ENCODE measurements at places on chromosomes 3 and 15.

- no peak for DNase-seq
Observed at GRCh38 chr3:38641461-38642110, 7.9 kb downstream of the SCN5A start.

- DNase-seq = no peak
Observed at GRCh38 chr15:90076716-90077115, 25.6 kb downstream of the IDH2 start.

DNA sequence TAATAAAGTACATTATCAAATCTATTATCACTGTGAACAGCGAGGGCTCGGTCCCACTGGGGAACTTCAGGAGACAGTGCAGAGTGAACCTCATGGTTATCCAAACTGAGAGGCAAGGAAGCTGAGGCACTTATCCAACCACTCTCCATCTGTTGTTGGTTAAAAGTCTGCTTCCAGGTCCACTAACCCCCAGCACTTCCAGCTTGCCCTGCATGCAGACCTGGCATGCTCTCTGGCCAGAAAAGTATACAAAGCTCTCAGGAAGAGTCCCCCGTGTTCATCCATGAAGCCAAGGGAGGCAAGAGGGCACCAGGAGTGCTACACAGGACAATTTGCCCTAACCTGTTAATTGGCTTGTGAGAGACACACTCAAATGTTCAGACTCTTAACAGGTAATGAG lies 36.0 kb downstream of the FBN1 start:
- no peak for DNase-seq

- no peak for DNase-seq
Observed at GRCh38 chr3:63324621-63325020, 46.5 kb downstream of the SYNPR start.

DNA sequence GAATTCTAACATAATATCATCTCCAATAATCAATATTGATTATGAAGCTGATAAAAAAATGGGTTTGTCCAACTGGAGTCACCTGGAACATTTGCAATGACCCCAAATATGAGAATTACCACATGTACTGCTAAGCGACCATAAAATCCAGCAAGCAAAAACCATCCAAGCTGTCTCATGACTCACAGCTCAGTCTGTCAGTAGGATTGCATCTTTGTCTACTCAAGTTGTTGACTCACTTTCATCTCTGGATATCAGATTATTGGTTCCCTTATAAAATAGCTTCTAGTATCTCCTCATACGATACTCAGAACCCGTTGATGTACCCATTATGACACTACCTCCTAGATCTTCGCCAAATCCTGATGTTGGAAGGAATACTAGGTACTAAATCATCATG lies 209.8 kb upstream of the ATP11B start:
- DNase-seq = no peak

DNA sequence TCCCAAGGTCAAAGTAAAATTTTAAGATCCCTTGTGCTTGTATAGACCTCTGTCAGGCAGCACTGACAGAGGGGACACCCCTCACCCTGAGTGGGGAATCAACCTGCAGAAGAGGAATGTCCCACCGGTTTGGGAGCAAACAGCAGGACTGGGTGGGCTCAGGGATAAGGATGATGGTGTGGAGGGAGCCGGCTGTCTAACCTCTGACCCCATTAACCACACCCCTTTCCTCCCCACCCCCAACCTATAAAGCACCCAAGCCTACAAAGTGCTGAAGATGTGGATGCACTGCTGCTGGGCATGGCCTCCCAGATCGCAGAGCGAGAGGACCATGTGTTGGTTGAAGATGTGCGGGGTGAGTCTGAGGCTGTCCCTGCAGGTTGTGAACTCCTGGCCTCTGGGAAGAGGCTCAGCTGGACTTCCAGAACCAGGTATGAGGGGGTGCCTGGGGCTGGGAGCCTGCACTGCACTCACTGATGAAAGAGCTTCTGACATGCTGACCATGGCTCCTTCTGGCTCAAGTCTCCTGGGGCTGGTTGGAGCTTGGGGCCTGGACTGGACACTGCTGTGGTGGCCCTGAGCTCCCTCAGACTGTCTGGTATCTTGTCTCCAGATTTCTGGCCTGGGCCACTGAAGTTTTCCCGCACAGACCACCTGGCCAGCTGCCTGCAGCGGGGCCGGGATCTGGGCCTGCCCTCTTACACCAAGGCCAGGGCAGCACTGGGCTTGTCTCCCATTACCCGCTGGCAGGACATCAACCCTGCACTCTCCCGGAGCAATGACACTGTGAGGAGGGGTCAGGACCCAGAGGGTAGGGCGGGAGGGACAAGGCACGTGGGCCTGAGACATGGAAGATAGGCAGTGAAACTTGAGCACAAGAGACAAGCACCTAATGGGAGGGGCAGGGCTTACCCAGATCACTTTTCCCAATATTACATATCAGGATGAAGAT lies 9.3 kb downstream of the DUOX1 start:
- DNase-seq = no peak

DNA sequence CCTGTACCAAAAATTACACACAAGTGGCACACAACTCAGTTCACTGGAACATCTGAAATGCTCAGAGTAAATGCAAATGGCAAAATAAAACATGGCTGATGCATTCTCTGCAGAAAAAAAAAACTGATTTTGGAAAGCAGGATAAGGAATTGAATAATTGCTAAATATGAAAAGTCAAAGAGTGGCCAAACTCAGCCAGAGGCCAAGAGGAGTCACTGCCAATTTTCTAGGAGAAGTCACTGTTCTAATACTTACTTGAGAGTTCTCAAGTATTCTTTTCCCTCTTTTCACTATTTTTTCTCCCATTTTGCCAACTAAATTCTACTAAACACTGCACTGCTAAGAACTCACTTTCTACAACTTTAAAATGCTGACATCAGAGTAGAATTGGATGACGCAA lies 1018.6 kb downstream of the TUSC7 start:
- DNase-seq = no peak

DNA sequence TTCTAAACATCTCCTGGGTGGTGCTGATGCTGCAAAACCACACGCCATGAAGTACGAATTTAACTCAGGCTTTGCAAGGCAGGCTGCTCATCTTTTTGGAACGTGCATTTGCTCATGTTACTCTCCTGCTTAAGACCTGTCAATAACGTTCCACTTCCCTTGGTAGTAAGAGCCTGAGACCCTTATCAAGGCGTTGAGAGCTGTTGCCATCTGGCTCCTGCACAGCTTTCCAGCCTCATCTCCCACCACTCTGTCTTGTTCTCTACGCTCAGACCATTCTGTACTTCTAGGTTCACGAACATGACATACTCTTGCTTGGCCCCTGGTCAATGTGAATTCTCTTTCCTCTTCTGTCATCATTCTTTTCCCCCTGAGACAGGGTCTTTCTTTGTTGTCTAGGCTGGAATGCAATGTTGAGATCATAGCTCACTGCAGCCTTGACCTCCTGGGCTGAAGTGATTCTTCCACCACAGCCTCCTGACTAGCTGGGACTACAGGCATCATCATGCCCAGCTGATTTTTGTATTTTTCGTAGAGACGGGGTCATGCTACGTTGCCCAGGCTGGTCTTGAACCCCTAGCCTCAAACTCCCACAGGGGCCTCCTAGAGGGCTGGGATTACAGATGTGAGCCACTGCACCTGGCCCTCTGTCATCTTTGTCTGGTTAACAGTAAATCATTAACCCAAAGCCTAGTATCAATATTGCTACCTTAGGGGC lies 202.8 kb downstream of the CADPS start:
- DNase-seq = no peak
